Stimulated activated CD4-positive, alpha-beta T cell treated with anti-CD3 and anti-CD28 coated beads, Interleukin-1b, Interleukin-23, amount 100 ng/mL, for 4 hours (primary cell): ENCODE measurements at places on chromosomes 4 and X.

DNA sequence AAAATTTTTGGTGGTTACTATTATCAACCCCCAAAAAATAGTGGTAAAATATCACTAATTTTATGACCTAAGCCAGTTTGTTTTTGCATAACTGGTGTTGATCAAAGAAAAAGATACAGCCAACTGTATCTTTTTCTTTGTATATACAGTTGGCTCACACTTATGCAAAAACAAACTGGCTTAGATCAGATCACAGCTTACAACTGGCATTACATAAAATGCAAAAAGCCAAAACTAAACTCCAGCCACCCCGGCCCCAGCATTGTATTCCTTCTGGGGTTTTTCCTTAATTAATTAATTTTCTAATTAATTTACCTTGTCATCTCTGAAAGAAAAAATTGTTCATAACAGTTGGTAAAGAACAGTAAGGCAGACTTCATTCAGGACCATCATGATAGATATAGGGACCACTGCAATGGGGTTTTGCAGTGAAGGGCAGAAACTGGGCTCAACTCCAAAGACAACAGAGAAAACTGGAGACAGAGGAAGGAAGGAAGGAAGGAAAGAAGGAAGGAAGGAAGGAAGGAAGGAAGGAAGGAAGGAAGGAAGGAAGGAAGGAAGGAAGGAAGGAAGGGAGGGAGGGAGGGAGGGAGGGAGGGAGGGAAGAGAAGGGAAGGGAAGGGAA lies 202.1 kb downstream of the HNRNPD start:
- DNase-seq, result no peak

DNA sequence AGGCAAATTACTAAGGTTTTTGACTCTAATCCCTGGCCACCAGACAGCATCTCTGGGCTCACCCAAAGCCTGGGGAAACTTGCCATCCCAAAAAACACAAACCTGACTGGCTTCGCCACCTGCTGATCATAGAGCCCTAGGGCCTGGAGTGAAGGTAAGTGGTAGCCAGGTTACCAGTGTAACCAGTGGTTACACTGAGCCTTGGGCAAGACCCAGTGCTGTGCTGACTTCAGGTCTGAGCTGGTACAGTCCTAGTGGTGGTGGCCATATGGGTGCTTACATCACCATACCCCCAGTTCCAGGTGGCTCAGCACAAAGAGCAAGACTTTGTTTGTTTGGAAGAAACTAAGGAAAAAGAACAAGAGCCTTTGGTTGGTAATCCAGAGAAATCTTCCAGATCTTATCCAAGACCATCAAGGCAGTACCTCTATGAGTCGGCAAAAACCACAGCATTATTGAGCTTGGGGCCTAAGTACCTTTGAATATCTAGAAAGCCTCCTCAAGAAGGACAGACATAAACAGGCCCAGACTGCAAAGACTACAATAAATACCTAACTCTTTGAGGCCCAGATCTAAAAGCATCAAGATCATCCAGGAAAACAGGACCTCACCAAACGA lies 13.7 kb downstream of the MED14 start:
- DNase-seq, result no peak

DNA sequence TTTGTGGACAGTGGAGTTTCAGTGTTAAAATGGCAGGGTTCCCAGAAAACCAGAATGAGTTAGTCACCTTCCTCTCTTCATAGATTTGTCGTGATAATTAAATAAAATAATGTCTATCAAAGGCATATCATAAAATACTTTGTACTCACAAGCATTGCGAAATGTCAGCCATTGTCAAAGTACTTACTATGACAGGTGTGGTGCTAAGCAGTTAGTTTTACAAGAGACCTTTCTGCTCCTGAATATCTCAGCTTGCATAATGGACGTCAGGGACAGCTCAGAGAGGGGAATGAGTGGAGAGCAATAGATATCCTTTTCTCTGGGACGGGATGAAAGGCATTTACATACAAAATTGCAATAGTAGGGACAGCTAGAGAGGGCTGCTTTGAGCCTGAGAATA lies 560.9 kb downstream of the KCNIP4 start:
- no peak for DNase-seq

- DNase-seq, result no peak
Measured at GRCh38 chr4:132169660-132170059, 979.4 kb upstream of the PCDH10 start.

DNA sequence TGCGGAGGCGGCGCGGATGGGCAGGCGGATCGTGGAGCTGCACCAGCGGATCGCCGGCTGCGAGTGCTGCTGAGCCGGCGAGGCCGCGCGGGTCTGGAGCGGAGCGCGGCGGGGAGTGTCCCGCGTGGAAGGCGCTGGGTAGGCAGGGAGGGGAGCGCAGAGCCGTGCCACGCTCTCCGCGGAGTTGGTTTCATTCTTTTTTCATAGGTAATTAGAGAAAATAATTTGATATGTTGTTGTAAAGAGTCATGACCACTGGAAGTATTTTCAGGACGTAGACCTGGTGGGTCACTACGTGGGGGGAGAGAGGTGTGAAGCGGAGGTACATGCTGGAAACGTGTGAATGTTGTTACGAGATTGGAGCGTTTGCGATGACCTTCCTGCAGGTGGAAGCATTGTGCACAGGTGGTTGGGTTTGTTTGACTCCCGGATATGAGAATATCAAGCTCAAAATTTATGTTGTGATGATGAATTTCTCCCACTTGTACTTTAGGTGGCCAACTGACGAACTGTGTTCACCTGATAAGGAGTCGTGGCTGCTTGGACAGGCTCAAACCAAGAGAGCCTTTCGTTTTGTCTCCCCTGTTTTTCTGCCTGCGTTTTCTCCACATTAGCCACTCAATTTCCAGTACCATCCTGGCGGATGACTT lies 19.1 kb upstream of the S100P start:
- no peak for DNase-seq

DNA sequence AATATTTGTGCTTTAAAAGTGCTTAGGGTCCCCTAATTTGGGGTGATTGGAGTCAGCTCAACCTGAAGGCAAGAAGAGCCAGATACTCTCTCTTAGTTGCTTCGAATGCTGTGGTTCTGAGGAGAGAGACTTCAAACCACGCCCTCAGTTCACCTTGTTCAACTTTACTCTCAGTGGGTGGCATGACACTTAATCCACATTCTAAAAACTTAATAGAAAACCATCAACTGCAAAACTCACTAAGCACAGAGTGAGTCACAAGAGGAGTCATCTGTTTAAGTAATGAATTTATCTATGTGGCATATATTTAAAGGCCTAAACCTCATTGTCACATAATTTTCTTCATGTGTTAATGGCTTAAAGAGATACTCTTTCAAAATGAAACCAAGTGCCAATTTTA lies 99.5 kb upstream of the SLC4A4 start:
- DNase-seq, result no peak

DNA sequence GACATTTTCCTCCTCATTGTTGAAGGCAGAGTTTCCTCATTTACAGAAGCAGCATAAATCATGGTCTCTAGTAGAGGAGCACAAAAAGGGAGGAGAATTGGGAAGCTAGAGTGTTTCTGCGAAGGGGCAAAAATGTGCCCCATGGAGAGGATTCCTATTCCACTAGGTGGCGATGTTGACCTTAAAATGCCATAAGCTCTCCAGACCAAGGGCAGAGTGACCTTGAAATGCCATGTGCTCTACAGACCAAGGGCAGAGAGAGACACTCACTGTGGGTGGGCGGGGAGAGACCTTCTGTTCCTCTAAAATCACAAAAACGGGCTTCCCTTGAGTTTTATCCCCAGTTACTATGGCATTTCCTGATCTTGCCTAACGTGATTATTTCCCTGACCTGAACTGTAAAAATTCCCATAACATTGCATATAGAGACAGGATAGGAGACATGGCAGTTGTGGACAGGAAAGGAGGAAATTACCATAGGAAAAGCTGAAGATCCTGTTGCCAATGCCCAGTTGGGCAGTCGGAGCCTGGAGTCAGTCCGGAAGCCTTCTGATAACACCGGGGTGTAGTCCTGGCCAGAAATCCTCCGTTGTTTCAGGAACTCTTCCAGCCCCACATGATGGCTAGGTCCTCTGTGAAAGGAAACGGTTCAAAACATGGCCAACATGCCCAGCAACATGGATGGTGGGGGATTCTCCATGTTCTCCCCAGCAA lies 567.7 kb downstream of the MAGEB5 start:
- DNase-seq, result no peak

DNA sequence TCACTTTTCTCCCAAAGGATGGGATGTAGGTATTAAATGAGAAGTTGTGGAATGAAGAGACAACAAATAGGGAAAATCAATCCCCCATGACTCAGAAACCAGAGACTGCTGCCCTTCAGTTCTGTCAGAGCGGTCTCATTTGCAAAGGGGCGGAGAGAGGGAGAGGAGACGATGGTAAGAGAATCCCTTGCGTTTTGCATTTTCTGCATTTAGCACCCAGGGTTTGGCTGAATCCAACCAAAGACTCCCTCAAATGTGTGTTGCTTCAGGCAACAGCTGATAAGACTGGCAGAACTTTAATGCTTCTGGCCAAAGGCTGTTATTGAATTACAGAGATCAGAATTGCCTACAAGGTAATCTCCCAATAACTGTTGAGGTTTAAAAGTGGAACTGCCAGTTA lies 230.2 kb downstream of the EVC2 start:
- no peak for DNase-seq

GRCh38 chrX:130443875-130444274 lies 42.1 kb downstream of the RBMX2 start:
- no peak for DNase-seq

DNA sequence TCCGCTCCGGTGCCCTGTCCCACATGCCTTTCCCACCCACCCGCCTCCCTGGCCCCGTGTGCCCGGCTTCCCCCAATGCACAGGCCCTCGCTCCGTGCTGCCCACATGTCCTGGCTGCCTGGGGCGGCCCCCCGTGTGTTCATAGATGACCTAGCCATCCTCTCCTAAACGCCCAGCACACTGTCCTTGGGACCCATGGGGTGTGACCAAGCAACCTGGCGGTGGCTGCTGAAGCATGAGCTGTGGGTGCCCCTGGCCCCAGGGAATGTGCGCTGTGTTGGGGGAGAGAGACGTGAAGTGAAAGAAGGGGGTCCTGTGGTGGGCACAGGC lies 28.3 kb downstream of the MAEA start:
- no peak for DNase-seq

DNA sequence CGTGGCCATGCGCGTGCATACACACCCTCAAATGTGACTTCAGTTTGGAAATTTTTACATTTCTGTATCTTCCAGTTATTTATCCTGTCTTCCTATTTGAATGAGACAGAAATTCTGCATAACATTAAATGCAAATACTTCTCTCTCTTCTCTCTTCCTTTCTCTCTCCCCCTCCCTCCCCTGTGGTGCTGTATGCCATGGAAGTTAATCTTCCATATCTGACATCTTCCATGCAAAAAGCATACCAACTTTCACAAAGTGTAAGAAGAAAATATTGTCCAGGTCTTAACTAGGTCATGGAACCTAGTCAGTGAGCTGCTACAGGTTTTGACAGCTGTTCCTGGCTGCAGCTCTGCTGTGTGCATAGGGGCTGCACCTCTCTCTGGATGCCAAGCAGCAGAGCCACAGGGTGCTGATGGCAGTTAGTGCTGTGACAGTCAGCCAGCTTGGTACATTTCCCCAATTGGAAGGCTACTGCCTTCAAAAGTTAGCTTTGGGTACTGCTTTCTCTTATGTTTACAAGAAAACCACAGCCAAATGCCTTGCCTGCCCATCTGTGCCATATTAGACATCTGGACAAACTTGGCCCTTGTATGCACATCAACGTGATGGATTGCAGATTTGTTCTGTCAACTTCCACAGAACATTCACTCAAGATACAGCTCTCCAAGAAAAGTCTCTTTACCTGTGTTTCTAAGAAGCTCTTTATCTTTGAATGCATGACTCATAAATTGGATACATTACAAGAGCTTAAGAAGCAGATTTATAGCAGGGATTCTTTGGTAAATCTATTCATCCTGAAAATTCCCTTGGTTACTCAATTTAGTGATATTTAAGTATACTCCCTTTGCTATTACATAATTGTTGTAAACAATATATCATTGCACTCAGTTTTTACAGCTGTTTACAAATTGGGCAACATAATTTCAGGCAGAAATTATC lies 623.8 kb downstream of the EPHA5 start:
- no peak for DNase-seq

- no peak for DNase-seq
Measured at GRCh38 chr4:80033581-80033980, 39.4 kb downstream of the ANTXR2 start.
